CD4-positive, alpha-beta memory T cell (primary cell): ENCODE measurements at places on chromosomes 1 and 21. TPM values are rescaled to one million over a fixed set of nuclear protein-coding genes. Genes with fewer than 3 reads are reported as not detected.

The DISP1 gene
- 3.9 TPM for total RNA-seq

- no peaks in the 10 kb centered on the region for H3K36me3 ChIP-seq
- H3K4me1 ChIP-seq = no peaks in the 10 kb centered on the region
- no peak for DNase-seq
- no peak overlapping the region for H3K4me3 ChIP-seq
- H3K27ac ChIP-seq = no peak overlapping the region
- no peaks in the 10 kb centered on the region for H3K27me3 ChIP-seq
These were observed 615.5 kb upstream of the ADAMTS5 start for GRCh38 chr21:27582246-27582947.

DNA sequence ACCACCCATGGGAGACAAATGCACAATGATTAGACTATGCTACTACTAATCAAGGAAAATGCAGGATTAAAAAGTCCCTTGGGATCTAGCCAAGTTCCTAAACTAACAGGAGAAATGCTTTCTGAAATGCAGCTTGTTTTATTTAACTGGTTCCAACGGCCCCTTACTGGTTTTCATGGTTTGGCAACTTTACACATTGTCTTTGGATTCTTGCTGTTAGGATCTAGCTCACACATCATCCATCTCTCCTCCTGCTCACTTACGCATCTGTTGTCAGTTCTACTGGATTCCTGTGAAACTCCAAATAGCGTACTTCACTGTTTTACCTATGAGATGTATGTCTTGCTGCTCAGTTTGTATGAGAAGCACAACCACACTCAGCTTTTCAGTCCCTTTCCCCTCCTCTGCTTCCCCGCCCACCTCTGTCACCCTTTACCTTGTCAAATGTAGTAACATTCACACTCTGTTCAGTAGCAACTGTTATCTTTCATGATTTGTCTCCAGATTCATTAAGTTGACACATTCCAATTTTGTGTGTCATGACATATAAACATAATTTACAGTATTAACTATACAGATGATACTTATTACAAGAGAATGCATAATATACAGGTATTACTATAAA is 130.1 kb downstream of the SIM2 start:
- H3K4me3 ChIP-seq = no peak overlapping the region
- H3K36me3 ChIP-seq = no peaks in the 10 kb centered on the region
- H3K4me1 ChIP-seq = no peaks in the 10 kb centered on the region
- H3K27me3 ChIP-seq = no peaks in the 10 kb centered on the region
- no peak for DNase-seq
- H3K27ac ChIP-seq = no peak overlapping the region

GRCh38 chr1:76053021-76053420 is 21.5 kb upstream of the ST6GALNAC3 start:
- H3K4me1 ChIP-seq = no peaks in the 10 kb centered on the region
- H3K27me3 ChIP-seq = no peaks in the 10 kb centered on the region
- H3K36me3 ChIP-seq = no peaks in the 10 kb centered on the region
- no peak overlapping the region for H3K4me3 ChIP-seq

- no peak for DNase-seq
- H3K4me1 ChIP-seq = no peaks in the 10 kb centered on the region
- H3K27ac ChIP-seq = no peak overlapping the region
- H3K4me3 ChIP-seq = no peak overlapping the region
- no peaks in the 10 kb centered on the region for H3K36me3 ChIP-seq
These were observed 337.3 kb downstream of the PRDM2 start for GRCh38 chr1:14037101-14037847.

DNA sequence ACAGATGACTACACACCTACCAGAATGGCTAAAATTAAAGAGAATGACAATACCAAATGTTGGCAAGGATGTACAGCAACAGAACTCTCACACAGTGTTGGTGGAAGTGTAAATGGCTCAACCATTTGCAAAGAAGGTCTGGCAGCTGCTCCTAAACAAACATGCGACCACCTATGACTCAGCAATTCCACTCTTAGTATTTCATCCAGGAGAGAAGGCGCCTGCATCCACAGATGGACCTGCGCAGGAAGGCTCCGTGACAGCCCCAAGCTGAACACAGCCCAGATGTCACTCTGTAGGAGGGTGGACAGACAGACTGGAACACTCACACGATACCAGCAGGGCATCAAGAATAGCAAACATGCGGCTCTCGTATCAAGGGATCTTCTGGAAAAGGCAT is 6.7 kb downstream of the PTTG1IP start:
- H3K36me3 ChIP-seq = peaks cover 20% of the 10 kb centered on the region
- no peaks in the 10 kb centered on the region for H3K27me3 ChIP-seq
- no peak overlapping the region for H3K27ac ChIP-seq
- H3K4me3 ChIP-seq = no peak overlapping the region
- DNase-seq = no peak

- peaks cover 13% of the 10 kb centered on the region for H3K4me1 ChIP-seq
- no peaks in the 10 kb centered on the region for H3K36me3 ChIP-seq
- no peak overlapping the region for H3K4me3 ChIP-seq
These were observed 109.1 kb downstream of the OLFML2B start for GRCh38 chr1:161914595-161914994.
